Activated naive CD8-positive, alpha-beta T cell treated with anti-CD3 and anti-CD28 coated beads, Interleukin-2, amount 10 ng/mL, durations not matched to agents 7 days and 5 days (primary cell): ENCODE measurements at places on chromosomes 3 and 15. TPM values are rescaled to one million over a fixed set of nuclear protein-coding genes. Genes with fewer than 3 reads are reported as not detected.

DNA sequence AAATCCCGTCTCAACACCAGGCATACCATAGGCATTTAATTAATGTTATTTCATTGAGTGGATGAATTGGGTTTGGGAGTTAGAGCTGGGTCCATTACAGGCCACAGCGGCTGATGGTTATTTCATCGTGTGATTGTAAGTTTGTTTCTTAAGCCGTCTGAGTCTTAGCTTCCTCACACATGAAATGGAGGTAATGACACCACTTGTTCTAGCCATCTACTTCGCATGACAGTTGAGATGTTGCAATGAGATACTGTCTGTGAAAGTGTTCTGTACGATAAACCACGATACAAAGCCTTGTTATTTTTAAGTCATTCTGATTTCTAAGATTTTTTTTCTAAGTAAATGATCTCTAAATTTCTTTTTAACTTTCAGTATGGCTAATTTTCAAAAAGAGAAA lies 8.6 kb upstream of the TP63 start:
- DNase-seq = no peak

- DNase-seq = no peak
Observed at GRCh38 chr3:160831401-160831800, 75.4 kb downstream of the PPM1L start.

DNA sequence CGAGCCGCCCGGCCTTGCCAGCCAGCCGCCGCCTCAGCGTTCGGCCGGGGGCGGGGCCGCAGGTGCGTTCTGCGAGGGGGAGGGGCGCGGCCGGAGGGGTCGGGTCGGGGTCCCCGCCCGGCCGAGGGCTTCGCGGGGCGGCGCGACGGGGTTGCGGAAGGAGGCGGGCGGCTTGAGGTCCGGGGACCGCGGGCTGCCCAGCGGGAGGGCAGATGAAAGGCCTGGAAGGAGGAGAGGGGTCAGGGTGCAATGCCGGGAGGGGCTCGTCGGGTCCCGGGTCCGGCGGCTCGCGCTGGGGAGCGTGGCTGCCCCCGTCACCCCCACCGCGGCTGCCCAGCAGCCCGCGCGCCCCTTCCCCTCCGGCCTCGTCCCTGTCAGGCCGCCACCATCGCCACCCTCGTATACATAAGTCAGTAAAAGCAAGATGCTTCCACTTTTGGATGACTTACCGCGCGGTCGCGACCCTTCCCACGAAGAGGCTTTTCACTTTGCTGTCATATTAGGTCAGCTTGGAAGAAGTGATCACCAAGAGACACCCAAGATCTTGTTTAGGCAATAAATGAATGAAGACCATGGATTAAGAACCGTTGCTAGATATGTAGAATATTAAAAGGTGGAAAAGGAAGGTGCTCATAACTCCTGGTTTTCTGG lies 620 bp upstream of the ANP32A start:
- no peak for DNase-seq

- DNase-seq = no peak
Observed at GRCh38 chr3:90010341-90010740, 902.9 kb downstream of the EPHA3 start.

DNA sequence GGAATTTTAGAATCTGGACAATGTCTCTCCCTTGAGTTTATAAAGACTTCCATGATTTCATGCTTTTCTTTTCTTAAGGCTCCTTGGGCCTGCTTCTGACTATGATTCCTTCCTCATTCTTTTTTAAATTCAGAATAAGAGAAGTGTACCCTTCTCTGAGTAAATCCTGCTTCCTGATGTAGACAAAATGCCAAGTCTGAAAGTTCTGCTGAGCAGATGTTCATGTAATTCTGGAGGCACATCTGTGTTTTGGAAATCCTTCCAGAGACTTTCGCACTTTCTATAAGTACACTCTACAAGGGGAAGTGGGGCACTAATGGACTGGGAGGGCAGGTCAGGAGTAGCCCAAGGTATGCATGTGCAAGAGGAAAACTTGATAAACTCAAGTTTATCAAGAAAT lies 24.8 kb downstream of the TPM1 start:
- no peak for DNase-seq

DNA sequence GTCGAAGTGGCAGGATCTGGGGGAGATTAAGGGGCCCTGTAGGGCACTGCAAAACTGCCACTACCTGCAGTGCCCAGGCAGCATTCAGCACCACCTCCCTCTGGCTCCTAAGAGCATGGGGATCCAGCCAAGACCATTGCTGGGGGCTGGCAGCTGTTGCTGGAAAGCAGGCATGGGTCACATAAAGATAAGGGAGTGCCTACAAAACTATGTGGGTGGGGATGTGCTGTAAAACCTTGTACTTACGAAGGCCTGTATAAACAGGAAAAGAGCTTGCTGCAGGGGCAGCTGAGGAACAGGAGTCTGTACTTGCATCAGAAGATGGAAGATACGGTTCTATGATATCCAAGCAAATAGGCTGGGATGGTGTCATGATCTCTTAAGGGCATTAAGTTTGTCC lies 27.1 kb downstream of the IL20RB start:
- no peak for DNase-seq

The SCN11A gene
- 0.11 TPM for total RNA-seq

The ZNF774 gene
- total RNA-seq = 1.6 TPM
